Spinal cord (tissue), 10 donors: ENCODE measurements at places on chromosomes 1 and 21. TPM values are rescaled to one million over a fixed set of nuclear protein-coding genes. Genes with fewer than 3 reads are reported as not detected.

Gene RNU1-1
- 4,182 TPM for total RNA-seq

GRCh38 chr1:25478633-25479032 lies 47.9 kb downstream of the MACO1 start:
- DNase-seq: no peak

DNA sequence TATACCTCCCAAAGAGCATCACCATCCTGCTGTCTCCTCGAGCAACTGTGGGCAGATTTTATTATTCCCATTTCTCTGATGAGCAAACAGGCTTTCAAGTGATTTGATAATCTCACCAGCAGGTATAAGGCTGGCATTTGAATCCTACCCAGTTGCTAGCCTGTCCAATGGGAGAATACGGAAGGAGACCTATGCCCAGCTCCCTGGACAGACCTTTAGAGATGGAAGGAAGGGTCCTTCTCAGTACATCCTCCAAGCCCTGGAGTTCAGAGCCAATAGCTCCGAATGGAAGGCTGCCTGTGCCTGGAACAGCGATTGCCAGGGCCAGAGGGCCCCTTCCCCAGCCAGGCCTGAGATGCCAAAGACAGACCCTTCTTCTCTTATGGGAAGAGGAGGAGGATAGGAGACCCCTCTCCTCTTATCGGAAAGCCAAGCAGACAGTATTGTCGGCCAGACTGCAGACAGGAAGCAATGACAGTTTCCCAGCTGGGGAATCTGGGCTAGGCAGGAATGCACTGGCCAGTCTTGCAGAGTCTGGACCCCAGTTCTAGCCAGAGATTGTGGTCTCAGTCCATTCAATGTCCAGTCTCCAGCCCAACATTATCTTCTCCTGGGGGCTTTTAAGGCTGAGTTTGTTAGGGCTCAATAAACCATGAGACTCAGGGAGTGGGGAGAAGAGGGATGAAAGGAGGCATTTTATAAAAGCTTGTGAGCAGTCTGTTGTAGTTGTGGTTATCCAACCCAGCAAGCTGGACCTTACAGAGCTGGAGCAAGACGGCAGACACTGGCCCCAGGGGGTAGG lies 2.0 kb downstream of the IFFO2 start:
- peak; percentile 29 for DNase-seq

- DNase-seq: peak; percentile 55
Measured at GRCh38 chr1:217078078-217078690, 355.0 kb upstream of the ESRRG start.

GRCh38 chr21:28427394-28428022 lies 565.2 kb downstream of the LTN1 start:
- DNase-seq: no peak

GRCh38 chr1:207022996-207023679 lies 9.4 kb downstream of the C1orf116 start:
- DNase-seq: no peak

- no peak for DNase-seq
Measured at GRCh38 chr1:15215116-15215515, 31.9 kb upstream of the FHAD1 start.
